ENCODE measurements at places on chromosomes 7 and 10. TPM values are rescaled to one million over a fixed set of nuclear protein-coding genes. Genes with fewer than 3 reads are reported as not detected.

DNA sequence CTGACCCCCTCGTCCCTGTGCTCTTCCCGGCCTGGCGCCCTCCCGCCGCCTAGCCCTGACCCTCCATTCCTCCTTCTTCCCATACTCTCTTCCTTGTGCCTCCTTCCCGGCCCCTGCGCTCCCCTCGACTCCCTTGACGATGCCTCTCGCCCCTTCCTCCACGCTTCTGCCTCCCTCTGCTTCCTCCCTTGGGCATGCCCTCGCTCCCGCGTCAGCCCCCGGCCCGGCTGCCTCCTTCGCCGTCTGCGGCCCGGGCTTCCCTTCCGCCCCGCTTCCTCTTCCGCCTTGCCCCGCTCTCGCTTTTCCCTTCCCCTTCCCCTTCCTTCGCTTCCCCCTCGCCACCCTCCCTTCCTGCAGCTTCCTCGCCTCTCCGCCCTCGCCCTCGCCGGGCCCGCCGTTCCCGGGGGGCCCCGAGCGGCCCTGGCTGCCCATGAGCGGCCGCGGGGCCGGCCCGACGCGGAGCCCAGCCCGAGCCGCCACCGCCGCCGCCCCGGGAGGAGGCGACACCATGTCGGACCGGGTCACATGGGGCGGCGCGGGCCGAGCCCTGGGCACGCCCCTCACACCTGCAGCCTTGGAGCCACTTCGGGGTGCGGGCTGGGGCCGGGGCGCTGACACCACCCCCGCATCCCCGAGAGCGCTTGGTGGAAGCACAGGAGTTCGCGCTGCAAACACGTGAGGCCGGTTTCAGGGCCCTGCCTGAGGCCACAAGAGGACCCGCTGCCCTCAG is at the start of gene FBXW4:
TSS of gene FBXW4 (minus strand) at position 497 of the 730 bp plus-strand sequence. CDS start at position 432, 65 bp downstream.
- DNase-seq = peak; percentile 23
- peak within 1 kb of the TSS; percentile 78 for H3K4me3 ChIP-seq
- no peaks in the 10 kb centered on the region for H3K27me3 ChIP-seq
- H3K36me3 ChIP-seq = no peaks in the 10 kb centered on the region
- peak within 1 kb of the TSS; percentile 90 for H3K27ac ChIP-seq

The TEX47 gene
- not detected for total RNA-seq

The CCDC7 gene
- total RNA-seq = 2.3 TPM

The GPR37 gene
- 9.8 TPM for total RNA-seq

DNA sequence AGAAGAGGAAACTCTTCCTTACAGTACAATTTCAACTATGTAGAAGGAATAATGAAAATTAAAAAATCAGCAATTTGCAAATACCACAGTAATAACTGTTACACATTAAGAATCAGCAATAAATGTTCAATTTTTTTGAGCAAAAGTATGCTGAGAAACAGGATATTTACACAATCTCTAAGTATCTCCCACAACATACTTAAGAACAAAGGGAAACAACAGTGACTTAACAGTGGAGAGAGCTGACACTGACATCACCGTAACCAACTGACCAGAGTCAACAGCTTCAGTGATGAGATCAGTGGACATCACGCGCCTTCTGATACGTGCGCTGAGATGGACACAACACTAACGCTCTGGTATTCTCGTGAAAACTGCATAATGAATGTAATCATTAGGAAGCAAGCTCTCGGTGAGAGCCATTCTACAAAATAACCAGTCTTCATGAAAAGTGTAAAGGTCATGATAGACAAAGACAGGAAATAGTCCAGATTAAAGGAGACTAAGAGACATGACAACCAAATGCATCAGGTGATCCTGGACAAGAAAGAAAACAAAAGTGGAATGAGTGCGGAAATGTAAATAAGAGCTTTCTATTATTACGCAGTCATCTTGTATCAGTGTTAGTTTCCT is 82.6 kb downstream of the PIP4K2A start:
- H3K4me1 ChIP-seq = peaks cover 17% of the 10 kb centered on the region
- peak; percentile 55 for DNase-seq
- H3K4me3 ChIP-seq = no peak overlapping the region
- H3K27ac ChIP-seq = peak overlapping the region; percentile 43

DNA sequence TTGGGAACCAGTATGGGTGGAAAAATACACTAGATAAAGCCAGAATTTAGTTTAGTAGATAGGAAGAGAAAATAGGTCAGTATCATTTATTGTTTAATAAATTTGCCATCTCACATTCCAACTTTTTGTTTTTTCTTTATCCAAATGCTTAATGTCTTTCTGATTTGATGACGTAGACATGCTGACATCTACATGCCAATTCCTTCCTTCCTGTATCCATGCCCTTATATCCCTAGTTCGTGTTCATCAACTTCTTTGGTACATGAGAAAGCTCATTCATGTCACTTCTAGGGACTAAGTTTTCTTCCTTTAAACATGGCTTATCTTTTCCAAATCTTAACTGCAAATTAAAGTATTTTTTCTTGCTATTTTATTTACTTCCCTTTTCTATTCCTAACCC is 30.5 kb upstream of the ING3 start:
- DNase-seq = no peak
- H3K27ac ChIP-seq = no peak overlapping the region
- H3K4me3 ChIP-seq = no peak overlapping the region
- H3K36me3 ChIP-seq = no peaks in the 10 kb centered on the region

- no peaks in the 10 kb centered on the region for H3K27me3 ChIP-seq
- no peak for DNase-seq
- H3K4me3 ChIP-seq = no peak overlapping the region
- H3K27ac ChIP-seq = no peak overlapping the region
Measured at GRCh38 chr10:130560116-130560515, 423.9 kb downstream of the GLRX3 start.

The IL2RA gene
- not detected for total RNA-seq

DNA sequence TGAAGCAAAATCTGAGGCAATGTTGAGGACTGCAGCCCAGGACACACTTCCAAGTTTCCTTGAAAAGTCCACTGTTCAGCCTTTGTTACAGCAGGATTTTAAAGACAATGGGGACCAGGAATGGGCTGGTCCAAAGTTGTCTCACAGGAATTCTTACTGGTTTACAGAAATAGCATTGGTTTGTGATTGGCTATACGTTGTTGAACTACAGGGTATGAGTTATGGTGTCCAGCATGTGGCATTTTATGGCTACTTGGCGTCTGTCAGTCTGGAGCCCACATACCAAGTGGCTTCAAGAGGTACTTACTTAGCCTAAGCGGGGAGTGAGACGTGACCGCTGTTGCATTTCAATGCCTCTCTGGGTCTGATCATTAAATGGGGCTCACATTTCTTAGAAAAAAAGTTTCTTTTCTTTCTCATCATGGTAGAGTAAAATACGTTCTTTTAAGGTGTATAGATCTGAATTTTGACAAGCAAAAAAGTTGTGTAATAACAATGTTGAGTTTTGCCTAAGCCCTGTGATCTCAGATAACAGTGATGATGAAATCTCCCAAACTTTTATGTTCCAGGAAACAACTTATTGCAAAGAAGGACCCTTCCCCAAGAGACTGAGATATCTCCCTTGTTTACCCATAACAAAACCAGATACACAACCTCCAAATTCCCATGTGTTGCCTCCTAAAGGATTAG is 100.0 kb upstream of the TRIM24 start:
- DNase-seq = no peak
- no peak overlapping the region for H3K27ac ChIP-seq
- no peak overlapping the region for H3K4me3 ChIP-seq
- H3K4me1 ChIP-seq = no peaks in the 10 kb centered on the region

- peaks cover 28% of the 10 kb centered on the region for H3K36me3 ChIP-seq
- no peak overlapping the region for H3K4me3 ChIP-seq
- H3K27me3 ChIP-seq = no peaks in the 10 kb centered on the region
- H3K4me1 ChIP-seq = peaks cover 2% of the 10 kb centered on the region
Measured at GRCh38 chr10:26743091-26743490, 45.6 kb downstream of the PDSS1 start.

The NXPH1 gene
- total RNA-seq = not detected

DNA sequence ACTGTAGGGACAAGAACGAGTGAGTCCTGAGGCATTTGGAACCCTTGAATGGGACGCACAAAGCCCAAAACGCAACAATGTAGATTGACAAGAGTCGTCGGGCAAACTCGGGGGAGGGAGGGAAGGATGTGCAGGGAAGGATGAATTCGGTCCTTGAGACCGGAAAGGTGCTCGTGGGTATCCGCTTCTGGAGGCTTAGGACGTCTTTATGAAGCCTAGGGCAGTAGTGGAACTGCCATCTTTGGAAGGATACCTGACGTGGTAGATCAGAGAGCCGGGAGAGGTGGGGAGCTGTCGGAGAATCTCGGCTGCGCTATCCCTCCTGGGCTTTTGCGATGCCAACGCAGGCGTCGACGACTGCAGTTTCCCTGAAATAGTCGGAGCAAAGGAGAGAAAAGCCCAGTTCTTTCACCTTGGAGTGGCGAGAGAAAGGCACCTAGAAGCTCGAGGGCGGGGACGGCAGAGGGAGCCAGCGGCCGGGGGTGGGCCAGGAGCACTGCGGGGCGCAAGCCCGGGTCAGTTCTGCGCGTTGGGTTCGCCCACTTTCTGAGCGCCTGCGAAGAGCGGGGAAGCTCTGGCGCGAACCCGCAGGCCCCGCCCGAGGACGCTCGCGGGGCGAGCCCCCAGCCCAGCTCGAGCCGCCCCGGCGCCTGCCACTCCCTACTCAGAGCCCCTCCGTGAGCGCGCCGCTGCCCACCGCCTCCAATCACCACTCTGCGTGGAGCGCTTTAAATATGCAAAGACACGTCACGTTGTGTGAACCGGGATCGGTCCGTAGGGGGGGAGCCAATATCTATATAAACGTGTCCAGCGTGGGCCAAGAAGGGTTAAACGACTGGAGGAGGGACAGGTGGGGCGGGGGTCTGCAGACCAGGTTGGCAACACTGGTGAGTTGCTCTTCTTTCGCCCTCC is at the start of gene CYP26C1:
TSS of gene CYP26C1 (plus strand) at position 824 of the 912 bp plus-strand sequence. CDS start 466 bp downstream, outside the sequence.
- DNase-seq = no peak
- no peaks in the 10 kb centered on the region for H3K36me3 ChIP-seq
- H3K27me3 ChIP-seq = peaks cover 51% of the 10 kb centered on the region
- H3K27ac ChIP-seq = no peak within 1 kb of the TSS

DNA sequence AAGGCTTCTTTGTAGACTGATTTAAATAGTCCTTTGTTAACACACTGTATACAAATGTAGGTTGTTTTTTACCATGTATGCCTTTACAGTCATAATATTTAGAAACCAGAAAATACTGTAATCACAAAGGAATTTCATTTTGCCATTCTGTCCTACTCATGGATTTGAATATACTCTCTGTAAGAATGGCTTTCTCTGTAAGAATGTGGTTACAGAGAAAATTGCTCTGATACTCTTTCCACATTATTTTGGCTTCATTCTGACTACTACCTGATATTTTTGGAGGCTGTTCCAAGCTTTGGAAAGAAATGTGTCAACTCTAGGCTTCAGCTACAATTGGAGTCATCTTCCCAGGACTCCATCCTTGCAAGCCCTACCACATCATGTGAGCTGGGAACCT is 23.5 kb downstream of the CH25H start:
- peak; percentile 42 for DNase-seq
- no peaks in the 10 kb centered on the region for H3K4me1 ChIP-seq
- no peak overlapping the region for H3K4me3 ChIP-seq
- no peaks in the 10 kb centered on the region for H3K36me3 ChIP-seq
- no peak overlapping the region for H3K27ac ChIP-seq
- no peaks in the 10 kb centered on the region for H3K27me3 ChIP-seq

DNA sequence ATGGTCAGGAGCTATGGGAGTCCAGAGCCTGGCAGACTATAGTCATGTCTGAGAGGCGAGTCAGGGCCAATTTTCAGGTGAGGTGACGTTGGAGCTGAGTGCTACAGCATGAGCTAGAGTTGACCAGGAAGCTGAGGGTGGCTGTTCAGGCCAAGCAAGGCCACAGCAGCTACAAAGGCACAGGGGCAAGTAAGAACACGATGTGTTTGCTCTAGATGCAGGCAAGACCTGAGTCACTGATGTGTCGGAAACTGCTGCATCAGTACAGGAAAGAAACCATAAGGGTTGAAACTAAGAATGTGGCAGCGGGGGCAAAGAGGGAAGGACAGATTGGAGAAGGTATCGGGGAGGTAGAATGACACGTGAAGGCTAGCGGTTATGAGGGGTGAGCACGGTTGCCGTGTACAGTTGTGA is 11.8 kb upstream of the RRP12 start:
- no peak overlapping the region for H3K4me3 ChIP-seq
- H3K27ac ChIP-seq = peak overlapping the region; percentile 8
- H3K27me3 ChIP-seq = no peaks in the 10 kb centered on the region
- H3K4me1 ChIP-seq = peaks cover 18% of the 10 kb centered on the region
- DNase-seq = no peak

The ADIRF gene
- total RNA-seq = not detected

The ADAP1 gene
- 4.8 TPM for total RNA-seq

The TDRD1 gene
- total RNA-seq = not detected

GRCh38 chr10:95401704-95402469 is 111.1 kb upstream of the PDLIM1 start:
- no peaks in the 10 kb centered on the region for H3K4me1 ChIP-seq
- no peaks in the 10 kb centered on the region for H3K36me3 ChIP-seq
- DNase-seq = no peak
- H3K27me3 ChIP-seq = no peaks in the 10 kb centered on the region

DNA sequence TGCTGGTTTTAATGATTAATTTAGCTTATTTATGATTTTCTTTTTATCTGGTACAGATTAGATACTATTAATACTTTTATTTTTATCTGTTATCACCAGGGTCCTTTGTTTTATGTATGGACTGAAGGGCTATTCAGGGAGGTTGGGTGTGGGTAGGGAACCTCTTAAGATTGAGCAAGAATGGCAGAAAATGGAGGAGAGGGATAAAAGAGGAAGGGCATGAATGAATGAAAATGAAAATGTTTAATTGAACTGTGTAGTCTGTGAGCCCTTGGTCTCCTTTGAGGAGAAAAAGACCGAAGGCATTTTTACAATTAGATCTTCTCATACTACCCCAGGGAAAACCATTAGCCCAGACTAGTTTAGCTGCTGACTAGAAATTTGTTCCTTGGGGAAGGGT is 93.1 kb downstream of the CDK14 start:
- H3K4me3 ChIP-seq = no peak overlapping the region
- no peak overlapping the region for H3K27ac ChIP-seq
- DNase-seq = no peak
- peaks cover 17% of the 10 kb centered on the region for H3K4me1 ChIP-seq

DNA sequence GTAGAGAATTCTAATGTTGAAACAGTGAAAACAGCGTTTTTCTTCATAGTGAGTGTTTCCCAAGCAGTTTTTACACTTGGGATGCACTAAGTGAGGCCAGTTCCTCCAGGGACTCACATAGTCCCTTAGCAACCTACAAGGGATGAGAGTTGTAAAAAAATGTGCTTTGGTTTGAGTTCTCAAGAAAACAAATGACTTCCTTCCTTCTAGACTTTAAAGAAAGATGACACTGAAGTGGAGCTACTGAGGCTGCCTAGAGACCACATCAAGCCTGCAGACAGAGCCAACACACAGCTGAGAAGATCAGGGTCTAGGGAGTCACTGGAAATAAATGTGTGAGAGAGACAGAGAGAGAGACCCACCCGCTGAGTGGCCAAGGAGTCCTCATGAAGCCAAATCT is 264.4 kb downstream of the TNS3 start:
- no peak for DNase-seq
- H3K27me3 ChIP-seq = no peaks in the 10 kb centered on the region
- no peak overlapping the region for H3K4me3 ChIP-seq
- peaks cover 17% of the 10 kb centered on the region for H3K36me3 ChIP-seq
- peaks cover 17% of the 10 kb centered on the region for H3K4me1 ChIP-seq

GRCh38 chr7:106895246-106895864 is 30.3 kb downstream of the PIK3CG start:
- no peaks in the 10 kb centered on the region for H3K4me1 ChIP-seq
- H3K36me3 ChIP-seq = no peaks in the 10 kb centered on the region
- no peak overlapping the region for H3K27ac ChIP-seq

Data from astrocyte (in vitro differentiated cells and primary cell).